ENCODE measurements at places on chromosomes 6 and 20.

DNA sequence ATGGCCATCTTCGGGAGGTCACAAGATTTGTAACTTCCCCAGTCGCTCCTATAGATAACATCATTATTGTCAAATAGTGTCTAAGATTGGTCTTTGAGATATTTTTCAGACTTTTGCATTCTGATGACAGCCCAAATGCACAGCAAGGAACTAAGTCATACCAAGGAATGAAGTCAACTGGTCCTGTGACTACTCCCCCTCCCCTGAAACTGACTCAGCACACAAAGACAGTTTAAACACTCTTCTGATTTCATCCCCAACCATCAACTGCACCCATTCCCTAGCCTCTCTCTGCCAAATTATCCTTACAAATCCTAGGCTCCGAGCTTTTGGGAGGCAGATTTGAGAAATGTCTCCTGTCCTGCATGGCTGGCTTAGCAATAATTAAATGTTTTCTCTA, 139.4 kb downstream of the HS3ST5 start:
- no peak for DNase-seq

DNA sequence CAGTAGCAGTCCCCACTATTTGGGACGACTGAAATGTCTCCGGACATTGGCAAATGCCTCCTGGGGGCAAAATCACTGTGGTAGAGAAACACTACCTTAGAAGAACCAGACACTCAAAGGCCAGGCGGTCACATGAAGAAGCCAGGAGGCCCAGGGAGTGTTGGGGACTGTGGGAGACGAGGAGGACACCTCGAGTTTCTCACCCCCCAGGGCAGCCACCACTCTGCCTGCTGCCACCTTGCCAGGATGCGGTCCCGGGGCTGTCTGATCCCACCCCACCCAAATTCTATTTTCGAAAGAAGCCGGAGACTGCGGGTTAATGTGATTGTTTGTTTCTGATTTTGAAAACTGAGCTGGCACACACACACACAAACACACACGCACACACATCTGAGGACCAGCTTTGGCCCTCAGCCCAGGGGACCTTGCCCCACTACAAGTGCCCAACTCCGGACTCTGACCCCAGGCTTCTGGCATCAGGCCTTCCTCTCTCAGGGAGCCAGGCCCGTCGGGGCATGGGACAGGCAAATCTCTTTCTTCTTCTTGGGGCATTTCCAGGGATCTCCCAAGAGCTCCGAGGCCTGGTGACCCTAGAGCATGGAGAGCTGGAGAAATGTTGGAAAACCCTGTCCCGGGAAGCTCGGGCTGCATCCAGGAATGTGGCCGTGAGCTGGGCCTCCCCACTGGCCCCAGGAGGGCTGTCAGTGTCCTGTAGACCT, 187.5 kb upstream of the PMEPA1 start:
- no peak for DNase-seq

GRCh38 chr6:90790058-90790457, 203.2 kb upstream of the MAP3K7 start:
- DNase-seq, result no peak

GRCh38 chr20:47688385-47689381, 96.6 kb downstream of the SULF2 start:
- DNase-seq, result no peak

DNA sequence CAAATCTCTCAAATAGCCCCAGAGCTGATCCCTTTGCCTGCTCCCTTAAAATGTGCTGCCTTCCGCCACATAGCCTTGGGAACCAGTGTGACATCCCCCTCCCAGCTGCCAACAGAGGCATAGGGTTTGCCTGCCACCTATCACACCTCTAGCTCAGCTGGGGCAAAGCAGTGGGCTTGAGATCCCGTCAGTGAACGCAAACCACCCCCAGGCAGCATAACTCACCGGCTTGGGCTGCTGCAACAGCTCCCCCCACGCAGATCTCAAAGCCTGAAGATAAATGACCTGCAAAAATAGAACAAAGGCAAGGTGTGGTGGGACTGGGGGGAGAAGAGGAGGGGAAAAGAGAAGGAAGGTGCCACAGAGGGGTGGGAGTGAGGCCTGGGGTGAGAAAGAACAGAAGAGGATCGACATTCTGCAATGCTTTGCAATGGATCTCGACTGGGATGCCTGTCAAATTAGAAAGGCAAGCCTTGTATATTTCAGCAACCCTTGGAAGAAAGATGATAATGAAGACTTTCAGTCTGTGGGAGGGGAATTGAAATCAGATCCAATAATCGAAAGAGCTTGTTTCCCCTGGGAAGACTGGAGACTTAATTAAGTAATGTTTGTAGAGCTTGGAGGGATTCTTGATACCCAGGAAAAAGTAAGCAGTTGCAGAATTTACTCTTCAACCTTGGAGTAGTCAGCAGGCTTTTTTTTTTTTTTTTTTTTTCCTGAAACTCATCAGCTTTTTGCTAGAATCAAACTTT, 1.3 kb downstream of the PDYN start:
- DNase-seq, result no peak

DNA sequence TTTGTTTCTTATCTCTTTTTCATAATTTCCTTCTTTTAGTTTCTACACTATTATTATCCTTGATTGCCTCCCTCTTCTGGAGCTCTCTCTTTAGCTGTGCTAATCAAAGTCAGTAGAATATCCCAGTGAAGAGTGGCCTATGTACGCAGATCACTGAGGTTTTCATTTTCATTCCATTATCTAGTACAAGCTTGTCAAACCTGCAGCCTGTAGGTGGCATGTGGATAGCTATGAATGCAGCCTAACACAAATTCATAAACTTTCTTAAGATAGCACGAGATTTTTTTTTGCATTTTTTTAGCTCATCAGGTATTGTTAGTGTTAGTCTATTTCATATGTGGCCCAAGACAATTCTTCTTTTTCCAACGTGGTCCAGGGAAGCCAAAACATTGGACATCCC, 825.7 kb upstream of the MAP3K7 start:
- DNase-seq, result no peak

DNA sequence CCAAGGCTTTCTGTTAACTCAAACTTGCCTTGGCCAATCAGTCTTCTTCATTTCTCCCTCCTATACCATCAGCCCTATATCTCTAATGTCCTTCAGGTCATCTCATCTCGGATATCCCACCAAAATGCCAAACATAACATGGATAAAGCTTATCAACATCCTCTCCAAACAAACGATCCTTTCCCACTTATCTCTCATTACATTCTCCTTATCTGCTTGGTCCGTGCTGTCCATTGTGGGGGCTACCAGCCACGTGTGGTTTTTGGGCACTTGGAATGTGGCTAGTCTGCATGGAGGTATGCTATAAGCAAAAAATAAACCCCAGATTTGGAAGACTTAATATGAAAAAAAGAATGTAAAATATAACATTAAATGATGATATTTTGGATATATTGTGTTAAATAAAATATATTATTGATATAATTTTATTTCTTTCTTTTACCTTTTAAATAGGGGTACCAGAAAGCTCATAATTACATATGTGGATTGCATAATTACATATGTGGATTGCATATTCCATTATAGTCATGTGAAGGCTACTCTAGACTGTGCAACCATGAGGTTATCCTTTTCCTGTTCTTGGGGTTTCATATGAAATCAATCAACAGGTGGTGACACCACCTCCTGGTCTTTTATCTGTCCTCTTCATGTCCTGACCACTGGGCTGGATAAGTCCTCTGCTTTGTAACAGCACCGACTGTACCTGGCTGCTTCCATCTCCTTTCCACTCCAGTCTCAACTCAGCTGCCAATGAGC, 123.0 kb downstream of the CD83 start:
- DNase-seq, result no peak

DNA sequence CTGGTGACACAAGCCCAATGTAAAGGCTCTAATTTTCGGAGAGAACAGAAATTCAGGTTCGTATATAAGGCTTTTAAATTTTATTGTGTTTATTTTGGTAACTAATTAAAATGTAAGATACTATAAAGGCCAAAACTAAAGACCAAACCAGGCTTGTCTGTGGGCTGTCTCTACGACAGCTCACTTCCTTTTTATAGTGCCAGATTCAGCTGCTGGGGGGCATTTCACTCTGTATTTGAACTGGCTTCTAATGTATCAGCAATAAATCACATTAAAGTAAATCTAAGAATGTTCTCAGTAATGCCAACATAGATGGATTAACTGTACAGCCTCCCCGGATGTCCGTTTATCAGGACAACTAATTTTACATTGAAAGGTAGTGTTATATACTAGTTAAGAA, 31.1 kb upstream of the STXBP5 start:
- DNase-seq, result no peak

DNA sequence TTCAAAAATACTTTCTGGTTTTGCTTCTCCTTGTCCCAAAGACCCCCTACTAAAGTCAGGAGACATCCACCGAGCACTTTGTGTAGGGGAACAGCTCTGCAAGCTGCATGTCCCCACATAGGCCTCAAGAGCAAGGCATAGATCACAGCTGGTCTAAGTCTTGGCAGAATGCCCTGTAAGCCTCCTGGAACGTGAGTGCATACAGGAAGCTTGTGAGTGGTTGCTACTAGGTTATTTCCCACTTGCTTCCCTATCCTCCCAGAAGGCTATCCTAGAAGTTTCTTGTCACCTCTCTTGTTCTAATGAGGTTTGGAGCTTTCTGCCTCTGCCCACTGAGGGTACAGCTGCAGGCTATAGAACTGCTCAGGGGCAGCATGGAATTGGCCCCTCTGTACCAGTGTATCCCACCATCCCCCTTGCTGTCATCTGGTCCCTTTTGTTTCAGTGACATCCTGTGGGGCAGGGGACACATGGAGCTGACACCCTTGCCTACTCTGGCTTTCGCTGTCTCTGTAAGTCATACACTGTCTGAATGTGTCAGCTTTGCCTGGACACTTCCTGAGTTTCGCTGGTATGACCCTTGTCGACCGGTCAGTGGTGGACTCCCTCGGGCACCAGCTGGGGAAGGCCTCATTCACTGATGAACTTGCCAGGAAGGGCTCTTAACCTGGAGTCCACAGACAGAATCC, 35.6 kb upstream of the KCNK16 start:
- DNase-seq, result no peak

- DNase-seq, result no peak
Observed at GRCh38 chr20:21698494-21699215, 6.8 kb upstream of the PAX1 start.

- no peak for DNase-seq
Observed at GRCh38 chr6:30600451-30600961, 16.5 kb downstream of the PPP1R10 start.

GRCh38 chr20:50995506-50995905, 27.4 kb downstream of the KCNG1 start:
- no peak for DNase-seq

DNA sequence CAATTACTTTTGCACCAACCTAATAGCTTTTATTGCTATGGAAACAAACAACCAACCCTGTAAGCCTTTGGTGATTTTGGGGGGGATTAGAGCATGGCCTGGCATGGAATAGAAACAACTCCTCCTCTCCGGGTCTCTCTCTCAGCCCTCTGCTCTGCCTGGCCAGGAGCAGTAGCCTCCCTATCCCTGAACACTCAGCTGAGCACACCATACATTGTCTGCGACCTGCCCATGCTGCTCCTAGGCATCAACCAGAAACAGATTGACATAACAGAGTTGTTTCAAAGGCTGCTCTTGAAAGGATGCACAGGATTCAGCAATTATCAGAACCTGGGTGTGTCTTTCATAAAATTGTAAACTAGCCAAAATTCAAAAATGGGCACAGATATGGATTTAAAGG, 29.8 kb upstream of the SMIM28 start:
- no peak for DNase-seq

DNA sequence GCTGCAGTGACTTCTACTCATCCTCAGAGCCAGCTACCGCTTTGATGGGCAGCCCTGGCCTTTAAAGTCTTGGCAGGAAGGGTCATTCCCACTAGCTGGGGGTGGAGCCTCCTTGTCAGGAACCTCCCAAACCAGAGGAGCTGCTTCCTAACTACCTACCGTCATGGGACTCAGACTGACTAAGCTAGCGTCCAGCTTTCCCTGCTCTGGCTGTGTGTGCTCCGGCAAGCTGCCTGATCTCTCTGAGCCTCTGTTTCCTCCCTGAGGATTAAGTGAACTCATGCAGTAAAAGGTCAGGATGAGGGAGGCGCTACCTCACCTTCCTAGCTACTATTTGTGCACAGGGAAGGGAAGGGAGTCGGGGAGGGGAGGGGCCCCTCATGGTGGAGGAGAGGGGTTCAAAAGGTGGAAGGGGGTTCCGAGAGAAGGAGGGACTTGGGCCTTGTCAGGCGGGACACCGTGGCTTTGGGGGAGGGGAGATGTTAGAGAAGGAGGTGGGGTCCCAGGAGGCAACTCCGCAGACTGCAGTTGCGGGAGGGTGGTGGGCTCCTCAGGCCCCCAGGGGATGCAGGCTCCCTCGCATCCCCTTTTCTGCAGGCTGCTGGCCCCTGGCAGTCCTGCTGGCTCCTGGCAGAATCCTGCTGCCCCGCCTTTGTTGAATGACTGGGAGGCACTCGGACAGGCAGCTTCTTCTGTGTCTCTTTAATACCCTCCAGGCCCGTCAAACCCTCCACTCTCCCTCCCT, 9.8 kb downstream of the DUSP15 start:
- no peak for DNase-seq

Measured in activated naive CD4-positive, alpha-beta T cell treated with anti-CD3 and anti-CD28 coated beads, Interleukin-2, amount 50 U/mL, for 16 hours (primary cell).